Gastrocnemius medialis (tissue), 4 donors: ENCODE measurements at places on chromosomes 5 and 9. TPM values are rescaled to one million over a fixed set of nuclear protein-coding genes. Genes with fewer than 3 reads are reported as not detected.

- no peaks in the 10 kb centered on the region for H3K36me3 ChIP-seq
- H3K4me3 ChIP-seq = no peak overlapping the region
- peaks cover 4% of the 10 kb centered on the region for H3K4me1 ChIP-seq
Measured at GRCh38 chr9:124214596-124215367, 43.0 kb upstream of the NEK6 start.

DNA sequence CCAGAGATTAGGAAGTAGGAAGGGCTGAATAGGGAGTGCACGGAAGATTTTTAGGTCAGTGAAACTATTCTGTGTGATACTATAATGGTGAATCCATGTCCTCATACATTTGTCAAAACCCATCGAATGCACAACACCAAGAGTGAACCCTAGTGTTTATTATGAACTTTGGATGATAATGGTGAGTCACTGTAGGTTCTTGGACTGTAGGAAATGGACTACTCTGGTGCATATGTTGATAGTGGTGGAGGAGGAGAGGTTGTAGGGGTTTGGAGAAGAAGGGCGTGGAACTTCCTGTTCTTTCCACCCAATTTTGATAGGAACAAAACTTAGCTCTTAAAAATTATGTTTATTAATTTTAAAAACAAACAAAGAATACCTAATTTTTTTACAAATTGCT, 14.3 kb downstream of the CTSL start:
- H3K27ac ChIP-seq = no peak overlapping the region
- DNase-seq = no peak
- H3K4me3 ChIP-seq = no peak overlapping the region
- H3K4me1 ChIP-seq = no peaks in the 10 kb centered on the region
- H3K36me3 ChIP-seq = no peaks in the 10 kb centered on the region

- H3K4me1 ChIP-seq = no peaks in the 10 kb centered on the region
- no peak for DNase-seq
- H3K27ac ChIP-seq = no peak overlapping the region
- no peak overlapping the region for H3K4me3 ChIP-seq
- H3K36me3 ChIP-seq = no peaks in the 10 kb centered on the region
Measured at GRCh38 chr5:9562141-9562540, 16.3 kb upstream of the SEMA5A start.

GRCh38 chr5:13771011-13771571, 173.4 kb downstream of the DNAH5 start:
- no peaks in the 10 kb centered on the region for H3K36me3 ChIP-seq
- no peak overlapping the region for H3K27ac ChIP-seq
- no peaks in the 10 kb centered on the region for H3K4me1 ChIP-seq
- no peak for DNase-seq
- no peak overlapping the region for H3K4me3 ChIP-seq

GRCh38 chr5:6667648-6668047, 34.4 kb downstream of the SRD5A1 start:
- H3K4me3 ChIP-seq = no peak overlapping the region
- H3K27ac ChIP-seq = no peak overlapping the region
- DNase-seq = no peak
- no peaks in the 10 kb centered on the region for H3K36me3 ChIP-seq
- no peaks in the 10 kb centered on the region for H3K27me3 ChIP-seq

GRCh38 chr9:108637340-108637739, 218.4 kb downstream of the ACTL7B start:
- DNase-seq = no peak
- no peaks in the 10 kb centered on the region for H3K36me3 ChIP-seq
- H3K27me3 ChIP-seq = no peaks in the 10 kb centered on the region
- H3K4me1 ChIP-seq = peaks cover 4% of the 10 kb centered on the region
- H3K4me3 ChIP-seq = no peak overlapping the region

GRCh38 chr5:173557123-173557903, 59.1 kb downstream of the BOD1 start:
- H3K27me3 ChIP-seq = no peaks in the 10 kb centered on the region
- peaks cover 4% of the 10 kb centered on the region for H3K4me1 ChIP-seq
- DNase-seq = no peak
- H3K27ac ChIP-seq = no peak overlapping the region
- H3K36me3 ChIP-seq = no peaks in the 10 kb centered on the region
- no peak overlapping the region for H3K4me3 ChIP-seq

- H3K27ac ChIP-seq = no peak overlapping the region
- no peaks in the 10 kb centered on the region for H3K27me3 ChIP-seq
- H3K4me1 ChIP-seq = no peaks in the 10 kb centered on the region
- no peak for DNase-seq
- H3K36me3 ChIP-seq = no peaks in the 10 kb centered on the region
Measured at GRCh38 chr9:79652598-79652997, 80.8 kb downstream of the TLE4 start.

SLC6A3 gene
- total RNA-seq = not detected

LCN15 gene
- total RNA-seq = not detected

CCNO gene
- total RNA-seq = not detected

STXBP1 gene
- 3.4 TPM for total RNA-seq

SOX30 gene
- total RNA-seq = not detected
